NT2/D1 (cell line): ENCODE measurements at places on chromosomes 7 and 10.

DNA sequence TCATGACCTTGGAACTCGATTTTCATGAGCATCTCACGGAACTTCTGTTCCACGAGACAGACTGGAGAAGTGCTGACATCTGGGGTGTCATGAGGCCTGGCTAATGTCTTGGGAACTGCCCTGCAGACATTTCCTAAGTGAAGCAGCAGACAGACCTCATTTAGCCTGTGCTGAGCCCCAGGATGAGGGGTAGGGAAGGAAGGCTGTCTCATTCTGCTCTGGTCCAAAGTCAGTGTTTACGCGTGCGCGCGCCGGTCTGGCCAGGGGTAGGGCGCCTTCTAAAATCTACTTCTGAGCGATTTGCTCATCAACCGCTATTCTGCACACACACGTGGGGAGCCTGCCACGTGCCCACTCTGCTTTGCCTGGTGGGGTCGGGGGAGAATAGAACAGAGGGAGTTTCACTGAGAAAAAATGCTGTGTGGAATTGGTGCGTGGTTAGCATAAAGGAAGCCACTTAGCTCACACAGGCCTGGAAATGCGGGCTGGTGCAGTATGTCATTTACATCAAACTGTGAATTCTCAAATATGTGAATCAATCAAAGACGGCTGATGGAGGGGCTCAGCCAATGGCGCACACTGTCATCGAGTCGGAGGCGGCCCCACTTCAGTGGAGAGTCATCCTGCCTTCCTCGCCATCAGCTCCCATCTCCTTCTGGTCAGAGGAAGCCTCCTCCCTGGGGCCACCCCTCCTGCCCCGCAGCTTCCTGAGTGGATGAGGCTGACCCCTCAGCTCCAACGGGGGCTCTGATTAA is 335.1 kb downstream of the ADARB2 start:
- DNase-seq, result no peak

GRCh38 chr7:150953061-150953997 is 24.8 kb downstream of the KCNH2 start:
- no peak for DNase-seq

DNA sequence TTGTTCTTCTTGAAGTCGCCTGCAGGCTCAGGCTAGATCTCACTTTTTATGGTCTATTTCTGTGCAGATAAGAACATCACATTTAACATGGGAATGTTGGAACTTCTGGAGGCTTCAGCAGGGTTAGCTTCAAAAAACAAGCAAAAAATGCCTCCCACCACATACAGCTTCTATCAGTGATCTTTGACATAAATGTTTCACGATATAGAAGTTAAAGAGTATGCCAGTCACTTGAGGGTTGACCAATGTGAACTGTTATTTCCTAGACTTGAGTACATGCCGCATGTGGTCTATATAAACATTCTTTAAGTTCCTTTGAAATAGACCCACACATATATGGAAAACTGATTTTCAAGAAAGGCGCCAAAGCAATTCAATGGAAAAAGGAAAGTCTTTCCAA is 219.2 kb upstream of the KLF14 start:
- no peak for DNase-seq

- no peak for DNase-seq
These were observed 30.4 kb downstream of the STEAP1B start for GRCh38 chr7:22469371-22470143.

GRCh38 chr7:46129831-46130230 is 208.8 kb upstream of the IGFBP3 start:
- no peak for DNase-seq
